ENCODE measurements at places on chromosomes 13 and 19.
A peak's percentile ranks its signal among the peaks of the same experiment; 100 is the strongest.

- H3K27me3 ChIP-seq = no peaks in the 10 kb centered on the region
- no peaks in the 10 kb centered on the region for H3K4me1 ChIP-seq
- no peaks in the 10 kb centered on the region for H3K36me3 ChIP-seq
- H3K4me3 ChIP-seq = no peak overlapping the region
- H3K27ac ChIP-seq = no peak overlapping the region
These were observed 14.8 kb downstream of the EPSTI1 start for GRCh38 chr13:42977219-42977659.

- H3K4me1 ChIP-seq = no peaks in the 10 kb centered on the region
- no peak overlapping the region for H3K4me3 ChIP-seq
- DNase-seq = no peak
- H3K36me3 ChIP-seq = peaks cover 52% of the 10 kb centered on the region
These were observed 19.9 kb downstream of the UHRF1 start for GRCh38 chr19:4929186-4929585.

DNA sequence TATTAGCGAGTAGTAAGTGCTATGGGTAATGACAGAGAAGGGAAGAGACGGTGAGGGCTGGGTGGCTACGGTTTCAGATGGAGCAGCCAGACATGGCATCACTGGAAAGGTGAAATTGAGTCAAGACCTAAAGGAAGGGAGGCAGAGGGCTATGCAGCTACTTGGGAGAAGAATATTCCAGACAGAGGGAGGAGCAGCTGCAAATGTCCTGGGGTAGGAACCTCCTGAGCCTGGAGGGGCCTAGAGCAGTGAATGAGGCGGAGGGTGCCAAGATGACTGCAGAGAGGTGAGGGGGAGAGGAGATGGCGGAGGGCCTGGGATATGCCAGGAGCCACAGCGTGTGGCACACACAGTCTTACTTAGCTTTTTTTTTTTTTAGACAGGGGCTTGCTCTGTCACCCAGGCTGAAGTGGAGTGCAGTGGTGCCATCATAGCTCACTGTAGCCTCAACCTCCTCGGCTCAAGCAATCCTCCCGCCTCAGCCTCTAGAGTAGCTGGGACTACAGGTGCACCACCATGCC is 21.1 kb downstream of the PLEKHF1 start:
- no peak for DNase-seq
- H3K4me1 ChIP-seq = peaks cover 22% of the 10 kb centered on the region

DNA sequence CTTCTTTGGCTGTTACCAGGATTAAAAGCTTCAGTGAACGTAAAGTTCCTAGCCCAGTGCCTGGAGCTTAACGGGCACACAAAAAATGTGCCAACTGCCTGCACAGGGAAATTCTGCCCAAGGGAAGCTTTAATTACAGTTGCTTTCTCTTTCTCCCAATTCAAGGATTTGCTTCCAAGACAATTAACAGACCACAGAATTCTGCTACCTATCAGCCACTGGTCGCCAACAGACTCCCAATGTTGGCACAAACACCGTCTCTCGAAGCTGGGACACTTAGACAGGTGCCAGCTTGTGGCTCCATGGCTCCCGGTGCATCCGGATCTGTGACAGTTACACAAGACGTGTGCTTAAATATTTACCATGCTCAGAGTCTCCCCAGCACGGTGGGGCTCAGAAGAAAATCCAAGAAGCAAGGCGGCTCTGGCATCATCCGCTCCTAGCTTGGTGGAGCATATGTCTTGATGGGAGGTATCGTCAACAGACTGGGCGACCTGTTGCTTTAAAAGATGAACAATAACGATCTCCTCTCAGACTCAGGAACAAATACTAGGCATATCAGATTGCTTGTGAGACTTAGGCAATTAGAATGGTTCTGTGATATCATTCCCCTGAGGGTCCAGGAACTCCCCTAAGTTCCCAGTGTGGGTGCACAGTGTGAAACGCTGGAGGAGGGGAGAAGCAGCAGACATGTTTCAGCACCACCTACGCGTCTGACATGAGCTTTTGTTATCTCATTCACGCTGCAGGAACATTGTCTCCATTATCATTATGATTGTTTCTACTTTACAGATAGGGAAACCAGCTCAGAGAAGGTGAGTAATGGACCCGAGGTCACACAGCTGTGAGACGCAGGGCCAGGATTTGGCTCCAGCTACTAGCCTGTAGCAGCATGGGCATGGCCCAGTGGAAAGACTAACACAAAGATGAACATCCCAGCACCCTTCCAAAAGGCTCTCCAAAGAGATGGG is 61.6 kb downstream of the ALOX5AP start:
- DNase-seq = no peak
- H3K27ac ChIP-seq = no peak overlapping the region
- H3K4me1 ChIP-seq = peaks cover 28% of the 10 kb centered on the region
- no peaks in the 10 kb centered on the region for H3K27me3 ChIP-seq
- no peaks in the 10 kb centered on the region for H3K36me3 ChIP-seq

DNA sequence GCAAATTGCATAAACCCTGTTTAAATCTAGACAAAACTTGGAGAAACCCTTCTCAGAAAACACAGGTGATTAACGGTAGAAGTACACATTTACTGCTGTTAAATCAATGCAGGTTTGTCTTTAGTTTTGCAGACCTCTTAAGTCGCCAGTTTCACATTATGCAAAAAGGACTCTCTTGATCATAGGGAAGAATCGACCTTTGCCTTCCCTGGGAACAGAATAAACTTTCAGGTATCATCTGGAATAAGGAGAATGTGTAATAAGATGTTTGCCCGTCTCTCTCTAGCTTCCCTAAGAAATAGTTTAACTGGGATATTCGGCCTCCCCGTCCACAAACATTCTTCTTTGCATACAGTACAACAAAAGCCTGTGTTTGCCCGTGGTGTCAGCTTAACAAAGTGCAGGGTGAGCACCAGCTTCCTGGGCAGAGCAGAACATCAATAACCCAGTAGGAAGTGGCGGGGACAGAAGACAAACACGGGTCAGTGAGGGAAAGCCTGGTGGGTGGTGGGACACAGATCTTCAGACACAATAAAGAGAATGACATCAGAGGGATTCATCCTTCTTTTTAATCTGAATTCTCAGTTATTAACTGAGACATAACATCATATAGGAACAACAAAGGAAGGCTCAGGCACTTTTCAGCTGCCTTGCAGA is 1077.7 kb upstream of the SLC10A2 start:
- H3K36me3 ChIP-seq = no peaks in the 10 kb centered on the region
- H3K27ac ChIP-seq = no peak overlapping the region
- no peak overlapping the region for H3K4me3 ChIP-seq
- no peaks in the 10 kb centered on the region for H3K4me1 ChIP-seq
- DNase-seq = no peak

- no peaks in the 10 kb centered on the region for H3K36me3 ChIP-seq
- no peaks in the 10 kb centered on the region for H3K27me3 ChIP-seq
- DNase-seq = no peak
These were observed 23.5 kb upstream of the DLEU7 start for GRCh38 chr13:50866817-50867636.

GRCh38 chr13:26446751-26447150 is 110.7 kb upstream of the WASF3 start:
- no peak overlapping the region for H3K4me3 ChIP-seq
- H3K27me3 ChIP-seq = no peaks in the 10 kb centered on the region
- no peaks in the 10 kb centered on the region for H3K4me1 ChIP-seq
- no peak overlapping the region for H3K27ac ChIP-seq
- no peak for DNase-seq

DNA sequence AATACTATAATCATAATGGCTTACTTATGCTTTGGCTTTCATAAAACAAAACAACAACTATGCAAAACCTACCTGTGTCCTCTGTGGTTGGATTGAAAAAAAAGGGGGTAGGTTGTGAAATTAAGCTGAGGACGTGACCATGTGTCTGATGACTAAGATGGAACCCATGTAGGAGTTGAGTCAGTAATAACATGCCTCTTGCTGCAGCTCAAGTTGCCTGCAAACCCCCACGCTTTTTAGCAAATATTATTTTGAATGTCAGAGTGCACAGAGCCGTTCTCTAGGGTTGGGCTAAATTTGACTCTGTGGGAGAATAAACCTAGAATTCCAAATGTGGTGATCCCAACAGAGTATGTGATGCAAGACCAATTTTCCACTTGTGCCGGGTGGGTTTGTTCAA is 209.3 kb downstream of the KCNRG start:
- H3K27ac ChIP-seq = no peak overlapping the region
- H3K36me3 ChIP-seq = no peaks in the 10 kb centered on the region
- no peaks in the 10 kb centered on the region for H3K4me1 ChIP-seq
- DNase-seq = no peak

- no peaks in the 10 kb centered on the region for H3K27me3 ChIP-seq
- H3K4me3 ChIP-seq = no peak overlapping the region
- no peaks in the 10 kb centered on the region for H3K36me3 ChIP-seq
- H3K4me1 ChIP-seq = no peaks in the 10 kb centered on the region
- peak; percentile 17 for DNase-seq
These were observed 82.9 kb upstream of the POSTN start for GRCh38 chr13:37681281-37682032.

GRCh38 chr19:54011507-54012211 is 20.2 kb downstream of the CACNG6 start:
- peaks cover 2% of the 10 kb centered on the region for H3K4me1 ChIP-seq
- no peak overlapping the region for H3K27ac ChIP-seq
- DNase-seq = no peak
- H3K36me3 ChIP-seq = no peaks in the 10 kb centered on the region
- H3K4me3 ChIP-seq = no peak overlapping the region

DNA sequence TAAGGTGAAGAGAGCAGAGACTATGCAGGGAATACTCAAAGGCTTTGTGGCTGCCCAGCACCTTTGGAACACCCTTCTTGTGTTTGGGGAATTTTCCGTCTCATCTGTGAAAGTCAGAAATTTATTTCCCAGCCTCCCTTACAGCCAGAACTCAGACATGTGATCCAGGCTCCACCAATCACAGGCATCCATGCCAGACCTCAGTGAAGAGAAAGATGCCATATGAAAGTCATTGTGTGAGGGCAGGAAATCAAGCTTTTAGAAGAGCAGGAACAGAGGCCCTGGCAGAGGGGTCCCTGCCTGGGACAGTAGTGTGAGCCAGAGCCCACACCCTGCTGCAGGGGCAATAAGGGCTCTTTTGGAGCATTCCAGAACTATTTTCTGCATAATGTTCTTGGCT is 12.1 kb downstream of the CCDC70 start:
- H3K4me1 ChIP-seq = peaks cover 15% of the 10 kb centered on the region
- no peak overlapping the region for H3K4me3 ChIP-seq
- no peaks in the 10 kb centered on the region for H3K27me3 ChIP-seq
- DNase-seq = no peak

DNA sequence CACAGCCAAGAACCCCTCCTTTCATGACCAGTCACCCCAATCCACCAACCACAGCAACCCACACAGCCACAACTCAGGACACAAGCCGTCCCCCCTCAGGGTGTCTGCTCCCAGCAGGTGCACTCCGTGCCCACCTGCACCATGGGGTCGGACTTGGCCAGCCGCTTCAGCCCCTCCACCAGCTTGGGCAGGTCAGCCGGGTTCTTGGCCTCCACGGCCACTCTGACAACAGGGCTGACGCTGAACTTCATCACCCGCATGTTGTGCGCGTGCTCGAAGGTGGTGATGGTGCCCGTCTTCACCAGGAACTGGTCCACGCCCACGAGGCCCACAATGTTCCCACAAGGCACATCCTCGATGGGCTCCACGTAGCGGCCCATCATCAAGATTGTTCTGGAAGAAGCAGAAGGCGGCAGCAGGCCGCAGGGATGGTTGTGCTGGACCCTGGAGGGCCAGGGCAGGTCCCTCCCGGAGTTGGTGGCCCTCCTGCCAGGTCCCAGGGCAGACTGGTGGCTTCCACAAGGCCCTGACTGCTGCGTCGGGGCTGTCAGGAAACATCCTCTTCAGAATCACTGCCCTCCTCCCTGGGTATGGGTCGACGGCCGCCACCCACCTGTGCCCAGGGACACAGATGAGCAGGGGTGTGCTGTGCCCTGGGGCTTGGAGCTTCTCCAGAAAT is 5.5 kb downstream of the EEF2 start:
- no peak overlapping the region for H3K4me3 ChIP-seq
- H3K27me3 ChIP-seq = no peaks in the 10 kb centered on the region
- peaks cover 24% of the 10 kb centered on the region for H3K4me1 ChIP-seq
- H3K36me3 ChIP-seq = peaks cover 92% of the 10 kb centered on the region
- DNase-seq = no peak
- H3K27ac ChIP-seq = no peak overlapping the region

DNA sequence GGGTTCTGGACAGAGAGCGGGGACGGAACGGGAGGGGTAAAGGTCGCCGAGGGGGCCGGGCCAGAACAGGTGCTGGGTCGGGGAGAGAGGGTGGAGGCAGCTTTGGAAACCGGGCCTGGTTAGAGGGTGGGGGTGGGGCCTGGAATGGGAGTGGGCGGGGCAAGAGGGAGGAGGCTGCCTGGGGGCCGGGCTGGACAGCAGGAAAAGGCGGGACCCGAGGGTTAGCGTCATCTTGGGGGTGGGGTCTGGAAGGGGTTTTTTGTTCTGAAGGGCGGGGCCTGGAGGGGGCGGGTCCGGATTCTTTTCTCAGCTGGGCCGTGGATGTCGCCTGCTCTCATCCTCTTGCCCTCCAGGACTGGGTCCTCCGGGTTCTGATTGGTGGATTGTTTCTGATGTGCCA is 4.3 kb upstream of the ZNF813 start:
- no peak overlapping the region for H3K27ac ChIP-seq
- no peaks in the 10 kb centered on the region for H3K27me3 ChIP-seq
- peaks cover 25% of the 10 kb centered on the region for H3K4me1 ChIP-seq
- H3K4me3 ChIP-seq = peak overlapping the region; percentile 17
- peak; percentile 51 for DNase-seq

DNA sequence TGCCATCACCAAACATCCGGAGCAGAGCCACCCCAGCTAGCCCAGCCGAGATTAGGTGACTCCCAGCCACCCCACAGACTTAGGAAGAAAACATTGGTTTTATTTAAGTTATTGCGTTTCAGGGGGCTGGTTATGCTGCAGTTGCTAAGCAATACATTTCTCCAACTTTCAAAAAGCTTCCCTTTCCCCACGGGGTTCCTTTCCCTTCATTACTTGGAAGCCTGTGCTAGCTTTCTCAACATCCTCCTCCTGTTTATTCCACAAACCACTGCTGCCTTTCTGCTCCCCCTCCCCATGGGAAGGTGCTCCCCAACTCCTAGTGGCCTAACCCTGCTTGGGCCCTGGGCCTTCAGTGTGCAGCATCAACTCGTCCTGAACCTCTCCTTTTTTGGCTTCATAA is 52.6 kb downstream of the CDADC1 start:
- H3K4me1 ChIP-seq = peaks cover 45% of the 10 kb centered on the region
- no peak for DNase-seq
- H3K27ac ChIP-seq = peak overlapping the region; percentile 34
- no peaks in the 10 kb centered on the region for H3K27me3 ChIP-seq
- H3K4me3 ChIP-seq = no peak overlapping the region

All from spinal cord (tissue), 10 donors.